ENCODE measurements at places on chromosomes 3 and 15.

- H3K27ac ChIP-seq, result no peak overlapping the region
- no peaks in the 10 kb centered on the region for H3K36me3 ChIP-seq
- DNase-seq, result no peak
Observed at GRCh38 chr3:79871656-79872055, 103.9 kb upstream of the ROBO1 start.

- no peaks in the 10 kb centered on the region for H3K27me3 ChIP-seq
- no peaks in the 10 kb centered on the region for H3K36me3 ChIP-seq
- DNase-seq, result no peak
- H3K4me3 ChIP-seq, result peak within 1 kb of the TSS; percentile 98
Observed at GRCh38 chr3:52453496-52454249, at the start of gene TNNC1. Gene TNNC1 (minus strand): TSS chr3:52454041. CDS start chr3:52454015, 26 bp downstream.

GRCh38 chr3:197501879-197502620, 53.7 kb downstream of the BDH1 start:
- peaks cover 29% of the 10 kb centered on the region for H3K4me1 ChIP-seq
- H3K27ac ChIP-seq, result peak overlapping the region; percentile 37
- DNase-seq, result peak; percentile 94
- no peaks in the 10 kb centered on the region for H3K36me3 ChIP-seq

GRCh38 chr3:117695871-117696645, 986.5 kb downstream of the TUSC7 start:
- no peaks in the 10 kb centered on the region for H3K36me3 ChIP-seq
- H3K27me3 ChIP-seq, result no peaks in the 10 kb centered on the region
- H3K27ac ChIP-seq, result no peak overlapping the region
- DNase-seq, result no peak
- no peak overlapping the region for H3K4me3 ChIP-seq

GRCh38 chr3:174243171-174243570, 616.0 kb upstream of the NAALADL2 start:
- no peak overlapping the region for H3K27ac ChIP-seq
- H3K27me3 ChIP-seq, result no peaks in the 10 kb centered on the region
- no peaks in the 10 kb centered on the region for H3K36me3 ChIP-seq
- DNase-seq, result no peak
- no peaks in the 10 kb centered on the region for H3K4me1 ChIP-seq
- H3K4me3 ChIP-seq, result no peak overlapping the region

GRCh38 chr3:65291448-65292125, 603.8 kb upstream of the ADAMTS9 start:
- no peaks in the 10 kb centered on the region for H3K4me1 ChIP-seq
- H3K36me3 ChIP-seq, result no peaks in the 10 kb centered on the region
- no peak for DNase-seq
- no peak overlapping the region for H3K4me3 ChIP-seq
- H3K27ac ChIP-seq, result no peak overlapping the region

GRCh38 chr3:186432189-186432588, 70.2 kb upstream of the DGKG start:
- no peak overlapping the region for H3K4me3 ChIP-seq
- no peak overlapping the region for H3K27ac ChIP-seq
- peaks cover 9% of the 10 kb centered on the region for H3K4me1 ChIP-seq
- H3K27me3 ChIP-seq, result no peaks in the 10 kb centered on the region

GRCh38 chr3:171548917-171549316, 88.7 kb upstream of the TNIK start:
- DNase-seq, result no peak
- H3K4me1 ChIP-seq, result no peaks in the 10 kb centered on the region
- H3K27ac ChIP-seq, result no peak overlapping the region
- H3K36me3 ChIP-seq, result no peaks in the 10 kb centered on the region
- H3K27me3 ChIP-seq, result no peaks in the 10 kb centered on the region

- no peaks in the 10 kb centered on the region for H3K36me3 ChIP-seq
- H3K4me1 ChIP-seq, result no peaks in the 10 kb centered on the region
- no peaks in the 10 kb centered on the region for H3K27me3 ChIP-seq
- H3K27ac ChIP-seq, result no peak overlapping the region
Observed at GRCh38 chr3:76405196-76405595, 619.8 kb upstream of the ZNF717 start.

- H3K4me3 ChIP-seq, result no peak overlapping the region
- H3K27ac ChIP-seq, result no peak overlapping the region
- H3K4me1 ChIP-seq, result no peaks in the 10 kb centered on the region
Observed at GRCh38 chr15:29978411-29979382, 104.1 kb upstream of the GOLGA8J start.

GRCh38 chr3:188951734-188952133, 220.0 kb upstream of the TPRG1 start:
- no peak overlapping the region for H3K27ac ChIP-seq
- H3K4me1 ChIP-seq, result no peaks in the 10 kb centered on the region
- no peaks in the 10 kb centered on the region for H3K36me3 ChIP-seq
- no peak overlapping the region for H3K4me3 ChIP-seq

- DNase-seq, result no peak
Observed at GRCh38 chr15:92617549-92618520, 37.7 kb downstream of the FAM174B start.

DNA sequence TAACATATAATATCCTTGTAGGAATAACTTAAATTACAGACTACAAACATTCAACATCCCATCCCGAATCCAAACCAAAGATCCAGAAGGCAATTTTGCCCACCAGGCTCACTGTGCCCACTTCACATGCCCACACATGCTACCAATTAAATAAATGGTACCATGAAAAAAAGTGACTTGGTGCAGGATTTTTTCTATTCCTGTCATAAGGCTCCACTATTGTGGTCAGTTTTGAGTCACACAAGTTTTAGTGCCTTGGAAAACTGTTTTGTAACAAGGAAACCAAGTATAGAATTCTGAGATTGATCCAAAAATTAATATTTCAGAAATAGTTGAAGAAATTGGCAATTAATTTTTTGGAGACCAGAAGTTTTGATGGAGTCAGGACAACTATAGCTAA, 470.1 kb upstream of the THBS1 start:
- H3K4me1 ChIP-seq, result no peaks in the 10 kb centered on the region
- H3K4me3 ChIP-seq, result no peak overlapping the region
- H3K27ac ChIP-seq, result no peak overlapping the region
- no peaks in the 10 kb centered on the region for H3K36me3 ChIP-seq

GRCh38 chr3:177037241-177037640, 160.0 kb downstream of the TBL1XR1 start:
- no peak for DNase-seq
- H3K27me3 ChIP-seq, result no peaks in the 10 kb centered on the region
- peaks cover 27% of the 10 kb centered on the region for H3K4me1 ChIP-seq
- H3K27ac ChIP-seq, result no peak overlapping the region
- no peak overlapping the region for H3K4me3 ChIP-seq

- no peaks in the 10 kb centered on the region for H3K4me1 ChIP-seq
- DNase-seq, result no peak
- H3K4me3 ChIP-seq, result no peak overlapping the region
- no peaks in the 10 kb centered on the region for H3K27me3 ChIP-seq
- H3K36me3 ChIP-seq, result no peaks in the 10 kb centered on the region
Observed at GRCh38 chr3:58839187-58839586, 172.6 kb upstream of the FAM3D start.

DNA sequence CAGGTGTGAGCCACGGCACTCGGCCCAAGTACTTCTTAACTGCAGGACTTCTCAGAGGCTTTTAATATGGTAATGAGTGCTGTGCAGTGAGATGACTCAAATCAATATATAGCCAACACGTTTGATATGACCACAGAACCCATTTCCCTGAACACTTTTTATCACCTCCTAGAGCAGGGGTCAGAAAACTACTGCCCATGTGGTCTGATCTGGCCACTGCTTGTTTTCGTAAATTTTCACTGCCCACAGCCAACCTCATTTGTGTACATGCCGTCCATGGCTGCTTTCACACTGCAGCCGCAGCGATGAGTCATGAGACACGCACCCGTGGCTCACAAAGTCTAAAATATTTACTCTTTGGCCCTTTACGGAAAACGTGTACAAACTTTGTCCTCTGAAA, 179.2 kb downstream of the RORA start:
- DNase-seq, result no peak
- H3K4me1 ChIP-seq, result no peaks in the 10 kb centered on the region
- no peaks in the 10 kb centered on the region for H3K36me3 ChIP-seq

- DNase-seq, result no peak
- no peaks in the 10 kb centered on the region for H3K36me3 ChIP-seq
- H3K27me3 ChIP-seq, result no peaks in the 10 kb centered on the region
- no peak overlapping the region for H3K27ac ChIP-seq
- H3K4me3 ChIP-seq, result no peak overlapping the region
Observed at GRCh38 chr3:141338881-141339280, 29.4 kb upstream of the ZBTB38 start.

GRCh38 chr15:97930230-97930629, 30.3 kb upstream of the ARRDC4 start:
- H3K27ac ChIP-seq, result no peak overlapping the region
- no peaks in the 10 kb centered on the region for H3K27me3 ChIP-seq
- DNase-seq, result no peak
- H3K4me1 ChIP-seq, result peaks cover 13% of the 10 kb centered on the region
- no peaks in the 10 kb centered on the region for H3K36me3 ChIP-seq

DNA sequence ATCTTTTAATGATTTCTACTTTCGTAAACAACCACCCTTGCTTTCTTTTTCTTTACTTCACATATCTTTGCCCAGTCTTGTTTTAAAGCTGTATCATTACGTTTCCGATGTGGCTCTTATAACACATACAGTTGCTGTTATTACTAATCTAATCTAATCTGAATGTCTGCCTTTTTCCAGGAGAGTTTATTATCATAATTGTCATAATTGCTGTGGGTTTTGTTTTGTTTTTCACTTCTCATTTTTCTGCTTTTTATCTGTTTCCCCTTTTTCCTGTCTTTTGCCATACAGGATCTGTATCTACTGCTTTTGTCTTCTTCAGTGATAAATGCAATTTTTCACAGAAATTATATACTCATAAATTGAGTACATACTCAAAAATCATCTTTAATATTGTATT, 24.9 kb downstream of the HACL1 start:
- H3K4me3 ChIP-seq, result no peak overlapping the region
- 0 out of 2 replicates have a peak, but pooled peaks cover 4% of the 10 kb centered on the region for H3K4me1 ChIP-seq
- H3K36me3 ChIP-seq, result no peaks in the 10 kb centered on the region
- no peaks in the 10 kb centered on the region for H3K27me3 ChIP-seq
- no peak overlapping the region for H3K27ac ChIP-seq

GRCh38 chr3:24242012-24242698, 252.5 kb downstream of the THRB start:
- H3K4me1 ChIP-seq, result no peaks in the 10 kb centered on the region
- H3K4me3 ChIP-seq, result no peak overlapping the region
- no peaks in the 10 kb centered on the region for H3K27me3 ChIP-seq
- H3K27ac ChIP-seq, result no peak overlapping the region

DNA sequence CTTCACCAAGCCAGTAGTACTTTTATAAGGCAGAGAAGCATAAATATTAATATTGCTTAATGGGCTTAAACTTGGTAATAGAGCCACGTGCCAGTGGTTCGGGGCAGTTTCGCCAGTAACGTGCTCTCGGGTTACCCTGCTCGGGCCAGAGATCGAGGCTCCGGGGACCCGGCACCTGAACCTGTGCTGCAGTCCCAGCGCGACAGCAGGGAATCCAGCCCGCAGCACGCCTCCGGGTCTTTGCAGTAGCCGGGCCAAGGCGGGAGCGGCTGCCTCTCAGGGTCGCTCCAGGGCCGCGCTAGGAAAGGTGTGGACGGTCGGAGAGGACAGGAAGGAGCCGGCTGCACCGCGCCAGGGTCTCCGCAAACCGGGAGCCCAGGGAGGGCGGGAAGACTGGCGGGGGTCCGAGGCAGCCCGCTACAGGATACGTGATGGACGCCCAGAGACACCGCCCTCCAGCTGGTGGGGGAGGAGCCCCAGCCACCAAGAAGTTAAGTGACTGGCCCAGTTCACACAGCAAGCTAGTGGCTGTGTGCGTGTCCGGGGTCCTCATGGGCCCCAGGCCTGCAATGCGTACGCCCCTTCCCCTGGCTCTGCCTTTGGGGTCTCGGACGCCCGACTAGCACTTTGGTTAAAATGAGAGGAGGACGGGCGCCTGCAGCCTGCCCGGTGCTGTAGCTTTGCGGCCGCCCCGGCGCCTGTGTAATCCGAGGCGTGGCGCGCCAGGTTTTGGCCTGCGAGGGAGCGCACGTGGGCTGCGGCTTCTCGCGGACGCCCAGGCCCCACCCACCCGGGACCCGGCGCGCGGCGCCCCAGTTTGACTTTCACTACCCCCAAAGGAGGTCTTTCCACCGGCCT, 1.2 kb upstream of the PDE8A start:
- no peaks in the 10 kb centered on the region for H3K36me3 ChIP-seq
- no peaks in the 10 kb centered on the region for H3K4me1 ChIP-seq
- peak; percentile 86 for DNase-seq
- peak overlapping the region; percentile 97 for H3K4me3 ChIP-seq
- H3K27ac ChIP-seq, result peak overlapping the region; percentile 91
- H3K27me3 ChIP-seq, result no peaks in the 10 kb centered on the region

GRCh38 chr3:54358969-54359694, 236.8 kb downstream of the CACNA2D3 start:
- no peak for DNase-seq
- H3K36me3 ChIP-seq, result no peaks in the 10 kb centered on the region
- H3K27me3 ChIP-seq, result no peaks in the 10 kb centered on the region
- H3K4me1 ChIP-seq, result peaks cover 28% of the 10 kb centered on the region
- H3K4me3 ChIP-seq, result no peak overlapping the region
- H3K27ac ChIP-seq, result peak overlapping the region; percentile 62

DNA sequence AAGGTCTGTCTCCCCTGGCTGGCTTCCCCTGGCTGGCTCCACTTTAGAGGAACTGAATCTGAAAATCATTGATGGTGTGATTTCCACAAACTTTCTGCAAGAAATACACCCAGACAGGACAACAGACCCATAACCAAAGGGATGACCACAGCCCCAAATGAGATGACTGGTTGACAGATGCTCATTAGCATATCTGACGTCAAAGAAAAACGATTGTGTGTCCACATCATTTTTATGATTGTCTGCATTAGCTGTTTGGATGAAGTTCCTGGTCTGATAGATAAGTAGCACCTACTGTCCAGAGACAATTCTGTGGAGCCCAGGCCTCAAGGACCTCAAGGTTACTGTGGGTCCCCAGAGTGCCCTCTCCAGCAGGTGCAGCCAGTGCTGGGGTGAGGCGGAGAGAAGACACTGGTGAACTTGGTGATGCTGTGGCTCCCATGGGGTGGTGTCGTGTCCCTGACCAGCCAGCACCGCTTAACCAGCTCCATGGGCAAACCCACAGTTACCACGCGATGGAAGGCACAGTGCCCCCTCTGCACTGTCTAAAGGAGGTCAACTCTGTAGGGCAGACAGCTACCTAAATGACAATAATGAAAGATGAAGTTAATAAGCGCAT, 127.4 kb downstream of the NSMCE3 start:
- no peak for DNase-seq
- H3K4me3 ChIP-seq, result no peak overlapping the region
- no peaks in the 10 kb centered on the region for H3K36me3 ChIP-seq

All from MM.1S (cell line).